Stimulated activated CD4-positive, alpha-beta T cell treated with anti-CD3 and anti-CD28 coated beads, TNF-alpha, amount 100 ng/mL, for 4 hours (primary cell): ENCODE measurements at places on chromosomes 11 and 22.
A peak's percentile ranks its signal among the peaks of the same experiment; 100 is the strongest.

- no peak for DNase-seq
Observed at GRCh38 chr22:45657701-45658100, 13.9 kb upstream of the ATXN10 start.

- no peak for DNase-seq
Observed at GRCh38 chr11:19441288-19441687, 200.5 kb upstream of the E2F8 start.

- no peak for DNase-seq
Observed at GRCh38 chr11:124643605-124644425, 21.2 kb downstream of the TBRG1 start.

DNA sequence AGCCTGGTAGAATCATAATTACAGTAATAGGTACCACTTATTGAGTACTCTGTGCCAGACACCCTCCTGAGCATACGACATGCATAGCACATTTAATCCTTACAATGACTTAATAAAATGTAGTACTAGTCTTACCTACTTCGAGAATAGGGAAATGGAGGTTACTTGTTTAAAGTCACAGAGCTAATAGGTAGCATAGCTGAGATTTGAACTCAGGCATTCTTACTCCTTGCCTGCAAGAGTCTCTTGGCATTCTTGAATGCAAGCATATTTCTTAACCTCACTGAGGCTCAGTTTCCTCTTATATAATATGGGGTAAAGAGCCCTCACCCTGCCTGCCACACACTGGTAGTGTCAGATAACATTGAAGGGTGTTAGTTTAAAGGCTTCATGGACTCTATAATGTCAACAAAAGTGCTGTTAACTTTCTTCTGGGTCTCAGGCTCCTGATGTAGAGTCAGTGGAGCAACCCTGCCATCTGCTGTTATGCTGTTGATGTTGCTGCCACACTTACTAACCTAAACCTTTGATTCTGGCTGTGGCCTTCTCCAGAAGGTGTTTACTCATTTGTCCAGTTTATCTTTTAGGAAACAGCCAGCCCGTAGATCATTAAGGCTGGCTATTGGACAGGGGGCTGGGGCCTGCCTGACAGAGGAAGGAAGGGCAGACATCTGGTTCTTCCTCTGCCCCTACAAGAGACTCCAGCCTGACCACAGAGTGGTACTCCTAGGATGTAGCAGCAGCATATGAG, 18.9 kb downstream of the LIMK2 start:
- DNase-seq, result peak; percentile 18

DNA sequence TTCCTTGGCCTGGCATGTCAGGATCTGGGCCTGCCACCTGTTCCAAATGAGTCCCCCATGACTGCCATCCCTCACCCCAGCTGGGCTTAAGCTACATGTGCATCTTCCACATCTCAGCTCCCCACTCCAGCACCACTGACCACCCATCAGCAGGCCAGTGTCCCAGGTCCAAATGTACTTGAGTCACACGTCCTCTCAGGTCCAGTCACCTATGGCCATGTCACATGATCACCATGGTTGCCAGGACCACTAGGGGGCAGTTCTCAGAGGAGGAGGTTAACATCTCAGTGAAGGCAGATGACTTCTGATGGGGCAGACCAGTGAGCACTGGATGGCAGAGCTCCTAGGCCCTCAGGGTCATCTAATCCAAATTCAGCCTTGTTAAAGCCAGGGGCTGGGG, 41.9 kb upstream of the WNT11 start:
- no peak for DNase-seq

- DNase-seq, result no peak
Observed at GRCh38 chr11:61352038-61352437, 9.6 kb downstream of the CYB561A3 start.

DNA sequence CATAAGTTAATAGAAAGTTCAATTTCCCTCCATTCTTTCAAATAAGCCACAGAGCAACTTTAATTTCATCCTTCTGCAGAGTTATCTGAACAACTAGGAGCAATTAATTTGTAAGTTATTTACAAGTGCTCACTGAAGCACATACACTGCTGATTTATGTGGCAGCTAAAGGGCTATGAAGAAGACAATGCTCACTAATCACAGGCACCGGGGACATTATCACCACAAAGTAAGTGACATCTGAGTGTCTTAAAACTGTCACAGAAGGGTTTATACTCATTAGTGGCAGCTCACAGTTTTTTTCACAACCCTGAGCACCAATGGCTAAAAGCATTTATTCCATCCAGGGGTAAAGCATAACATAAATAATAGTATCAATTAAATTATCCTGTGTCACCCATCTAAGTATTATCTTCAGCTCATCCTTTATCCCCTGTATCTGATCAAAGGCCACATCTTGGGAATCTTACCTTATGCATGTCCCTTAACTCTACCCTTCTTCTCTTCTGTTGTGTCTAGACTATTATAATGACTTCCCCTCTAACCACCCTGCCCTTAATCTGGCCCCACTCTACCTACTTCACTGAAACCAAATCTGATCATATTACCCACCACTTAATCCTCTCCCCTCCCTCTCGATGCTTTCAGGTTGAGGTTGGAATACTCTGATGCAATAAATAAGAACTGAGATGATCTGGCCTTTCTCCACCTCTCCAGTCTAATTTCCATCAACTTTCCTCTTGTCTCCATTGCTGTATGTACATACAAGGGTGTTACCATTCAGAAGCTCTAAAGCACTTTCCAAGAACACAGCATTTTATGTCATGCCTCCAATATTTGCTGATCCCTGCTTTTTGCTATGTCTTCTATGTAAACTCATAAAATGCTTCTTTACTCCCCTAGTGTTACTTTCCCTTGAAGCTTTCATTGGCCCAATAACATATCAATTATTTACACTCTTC, 252.7 kb downstream of the CASP12 start:
- no peak for DNase-seq

DNA sequence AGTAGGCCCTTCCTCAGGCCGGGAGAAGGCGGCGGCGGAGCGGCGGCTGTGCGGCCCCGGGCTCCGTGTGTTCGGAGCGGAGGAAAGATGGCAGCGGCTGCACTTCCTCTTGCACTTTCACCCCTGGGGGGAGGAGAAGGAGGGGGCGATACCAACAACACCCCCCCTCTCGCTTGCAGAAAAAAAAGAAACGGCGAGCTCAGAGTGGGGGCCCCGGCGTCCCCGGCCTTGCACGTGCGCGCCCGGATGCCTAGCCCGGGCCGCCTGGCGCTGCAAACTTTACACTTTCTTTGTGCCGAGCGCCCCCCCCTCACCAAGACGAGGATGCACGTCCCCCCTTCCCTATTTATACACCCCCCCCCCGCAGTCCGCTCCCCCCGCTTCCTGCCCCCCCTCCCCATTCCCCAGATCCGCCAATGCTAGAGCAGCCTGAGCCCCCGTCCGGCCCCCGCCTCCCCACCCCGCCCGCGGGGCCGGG, at the start of gene PATZ1:
TSS of gene PATZ1 (minus strand) at position 92 of the 478 bp plus-strand sequence. CDS start 744 bp downstream, outside the sequence.
- no peak for DNase-seq

- DNase-seq, result no peak
Observed at GRCh38 chr11:119318240-119319135, 1.6 kb upstream of the MCAM start.

DNA sequence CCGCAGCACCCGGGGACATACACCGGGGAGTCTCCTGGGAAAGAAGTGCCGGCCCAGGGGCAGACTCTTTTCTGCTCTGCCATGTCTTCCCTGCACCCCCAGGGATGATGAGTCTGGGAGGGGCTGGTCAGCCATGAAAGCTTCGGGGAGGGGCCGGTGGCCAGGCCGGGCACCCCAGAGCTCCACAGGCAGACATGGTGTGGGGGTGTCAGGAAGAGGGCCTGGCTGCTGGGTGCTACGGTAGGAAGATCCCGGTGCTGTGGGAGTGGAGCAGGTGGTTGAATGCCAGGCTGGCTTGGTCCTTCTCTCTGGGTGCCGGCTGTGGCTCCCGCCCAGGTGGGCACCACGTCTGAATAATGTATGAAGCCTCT, 17.4 kb downstream of the LSP1 start:
- no peak for DNase-seq

DNA sequence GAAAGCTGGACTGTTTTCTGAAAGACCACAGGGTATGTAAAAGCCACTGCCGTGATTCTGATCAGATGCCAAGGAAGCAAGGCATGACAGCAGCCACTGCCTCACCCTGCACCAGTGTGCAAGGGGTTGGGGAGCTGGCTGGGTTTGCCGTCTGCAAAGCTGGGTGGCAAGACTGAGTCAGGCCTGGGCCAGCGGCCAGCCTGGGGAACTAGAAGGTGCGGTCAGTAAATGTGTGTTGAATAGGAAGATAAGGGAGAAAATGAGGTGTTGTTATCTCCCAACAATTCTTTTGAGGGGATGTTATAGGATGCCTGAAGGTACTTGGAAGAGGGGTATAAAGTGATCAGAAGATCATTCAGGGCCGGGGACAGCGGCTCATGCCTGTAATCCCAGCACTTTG, 8.0 kb downstream of the VSTM5 start:
- DNase-seq, result no peak

- no peak for DNase-seq
Observed at GRCh38 chr11:33387996-33388395, 130.8 kb downstream of the HIPK3 start.

DNA sequence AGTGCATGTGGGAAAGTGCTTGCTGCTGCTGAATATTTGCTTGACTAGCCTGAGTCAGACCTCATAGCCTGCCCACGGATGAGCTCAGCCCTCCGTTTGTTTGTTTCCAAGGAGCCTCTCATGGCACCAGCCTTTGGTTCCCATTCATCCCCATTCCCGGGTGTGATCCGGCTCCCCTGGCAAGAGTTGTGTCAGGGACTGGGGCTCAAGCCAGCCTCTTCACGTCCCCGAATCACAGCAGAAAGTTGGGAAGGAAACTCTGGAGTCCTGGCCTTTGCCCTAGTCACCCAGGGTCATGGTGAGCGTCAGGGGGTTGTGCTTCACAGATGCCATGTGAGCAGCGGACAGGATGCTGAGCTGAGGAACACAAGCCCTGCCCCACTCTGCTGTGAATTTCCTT, 13.8 kb downstream of the SEC14L3 start:
- no peak for DNase-seq

DNA sequence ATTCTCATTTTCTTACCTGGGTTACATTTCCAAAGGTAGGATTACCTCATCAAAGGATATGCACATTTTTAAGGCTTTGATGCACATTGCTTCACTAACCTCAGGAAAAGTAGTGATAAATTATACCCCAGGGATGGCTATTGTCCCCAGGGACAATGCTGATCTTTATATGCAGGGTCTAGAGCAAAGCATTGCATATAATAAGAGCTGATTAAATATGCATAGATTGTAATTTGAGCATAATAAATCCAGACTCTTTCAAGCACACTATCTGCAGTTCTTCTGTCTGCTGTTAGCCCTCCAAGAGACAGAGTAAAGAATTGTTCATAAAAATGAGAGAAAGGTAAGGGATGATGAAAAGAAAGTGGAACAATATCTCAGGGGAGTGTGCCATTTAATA, 57.3 kb upstream of the SYT13 start:
- DNase-seq, result no peak
